T follicular helper cell (primary cell): ENCODE measurements at places on chromosomes 3 and 15.

DNA sequence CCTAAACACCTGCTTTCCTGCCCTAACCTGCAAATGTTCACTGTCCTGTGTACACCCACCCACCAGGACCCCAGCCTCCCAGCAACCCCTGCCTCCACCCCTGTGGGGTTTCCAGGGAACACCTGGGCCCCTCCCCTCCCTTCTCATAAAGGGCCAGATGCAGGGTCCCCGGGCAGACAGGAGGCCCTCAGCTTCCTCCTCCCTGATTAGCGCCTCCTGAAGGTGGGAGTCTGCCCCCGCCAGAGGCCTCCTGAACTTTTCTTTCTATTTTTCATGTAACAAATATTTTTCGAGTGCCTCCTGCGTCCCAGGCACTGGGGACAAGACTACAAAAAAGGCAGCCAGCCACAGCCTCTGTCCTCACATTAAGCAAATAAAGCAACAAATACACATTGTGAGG, 135.4 kb upstream of the LINGO1 start:
- no peak for DNase-seq

- DNase-seq: no peak
These were observed 223.6 kb upstream of the TLE3 start for GRCh38 chr15:70321172-70321819.

GRCh38 chr3:197001106-197001971, 28.3 kb downstream of the MELTF start:
- DNase-seq: no peak

GRCh38 chr15:63417721-63418120, 36.1 kb upstream of the CA12 start:
- no peak for DNase-seq

DNA sequence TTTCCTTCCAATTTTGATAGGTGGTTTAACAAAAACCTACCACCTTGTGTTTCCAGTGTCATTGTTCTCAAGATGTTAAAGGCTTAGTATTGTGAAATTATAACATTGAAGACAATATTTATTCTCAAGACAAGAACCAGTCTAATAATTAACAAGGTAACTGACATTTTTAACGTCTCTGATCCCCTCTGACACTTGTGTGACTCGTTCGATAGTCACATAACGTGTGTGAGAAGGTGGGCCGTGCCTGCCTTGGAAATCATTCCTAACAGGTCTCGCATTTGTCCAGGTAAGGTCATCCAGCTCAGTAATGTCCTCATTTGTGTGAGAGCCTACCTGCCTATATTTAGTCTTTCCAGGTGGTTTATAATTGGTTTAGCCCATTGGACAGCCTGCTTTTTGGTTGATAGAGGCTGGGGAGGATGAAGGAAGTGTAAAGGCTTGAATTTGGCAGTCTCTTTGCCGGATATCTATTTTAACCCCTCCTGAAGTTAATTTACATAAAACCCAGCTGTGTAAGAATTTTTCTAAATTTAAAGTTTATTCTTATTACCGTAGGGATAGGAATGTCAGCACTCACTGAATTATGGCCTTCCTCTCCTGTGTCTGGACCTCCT, 94.4 kb downstream of the AKAP13 start:
- no peak for DNase-seq

GRCh38 chr3:53085476-53085875, 39.6 kb upstream of the SFMBT1 start:
- no peak for DNase-seq
